ENCODE measurements at places on chromosomes 7 and 10.

- DNase-seq = no peak
Measured at GRCh38 chr10:35517431-35518181, 87.5 kb upstream of the GJD4 start.

DNA sequence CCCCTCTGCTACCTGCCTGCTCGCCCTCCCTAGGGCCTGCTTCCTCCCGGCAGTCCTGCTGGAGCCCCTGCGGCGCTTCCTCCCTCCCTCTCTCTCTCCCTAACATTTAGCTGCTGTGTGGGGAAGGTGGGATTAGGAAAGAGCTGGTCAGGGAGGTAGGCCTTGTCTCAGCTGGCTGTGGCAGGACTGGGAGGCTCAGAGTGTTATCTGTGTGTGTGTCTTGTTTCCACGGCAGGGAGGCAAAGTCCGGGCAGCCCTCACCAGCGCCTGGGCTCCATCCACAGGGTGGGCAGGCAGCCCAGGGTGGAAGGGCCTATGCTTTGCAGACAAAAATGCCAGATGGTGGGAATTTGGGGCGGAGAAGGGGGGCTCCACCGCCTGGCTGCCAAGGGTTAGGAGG, 105.7 kb downstream of the RPS24 start:
- DNase-seq = no peak

GRCh38 chr7:47358357-47358756, 223.6 kb downstream of the TNS3 start:
- DNase-seq = no peak

GRCh38 chr7:132422502-132423111, 153.7 kb downstream of the PLXNA4 start:
- DNase-seq = no peak

- no peak for DNase-seq
Measured at GRCh38 chr7:8134089-8134733, 127.8 kb downstream of the ICA1 start.

GRCh38 chr10:73246322-73246645, 771 bp downstream of the DNAJC9 start:
- no peak for DNase-seq

- DNase-seq = no peak
Measured at GRCh38 chr10:3002304-3002703, 65.0 kb upstream of the PFKP start.

DNA sequence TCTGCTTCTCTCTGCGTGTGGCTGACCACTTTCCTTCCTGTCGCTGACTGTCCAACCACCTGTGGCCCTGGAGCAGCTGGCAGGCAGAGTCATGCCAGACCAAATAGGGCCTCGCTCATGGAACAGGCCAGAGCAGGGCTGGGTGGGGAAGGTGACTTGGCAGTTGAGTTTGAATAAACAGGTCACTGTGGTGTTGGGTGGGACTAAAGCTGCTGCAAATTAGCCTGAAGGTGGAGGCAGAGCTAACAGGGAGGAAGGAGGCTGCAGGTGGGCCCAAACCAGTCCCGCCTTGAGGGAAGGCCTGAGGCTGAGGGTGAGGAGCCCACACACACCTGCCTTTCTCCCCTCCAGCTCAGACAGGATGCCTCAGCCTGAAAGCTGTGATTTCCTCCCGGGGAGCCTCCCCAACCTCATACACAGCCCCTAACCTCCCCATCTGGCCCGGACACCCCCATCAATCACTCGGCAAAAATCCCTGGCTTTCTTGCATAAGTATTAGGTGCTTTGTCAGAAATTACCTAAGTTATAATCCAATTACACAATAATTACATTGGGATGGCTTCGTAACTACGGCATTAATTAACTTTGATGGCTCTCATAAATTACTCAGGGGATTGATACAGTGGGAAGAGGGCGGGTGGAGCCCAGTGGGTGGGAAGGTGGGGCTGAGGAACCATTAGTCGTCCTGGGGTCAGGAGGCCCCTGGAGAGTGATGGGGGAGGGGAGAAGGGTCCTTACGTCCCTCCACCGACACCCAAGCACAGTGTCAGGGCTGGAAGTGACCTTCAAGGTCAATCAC, 97.7 kb upstream of the PCBD1 start:
- DNase-seq = no peak

DNA sequence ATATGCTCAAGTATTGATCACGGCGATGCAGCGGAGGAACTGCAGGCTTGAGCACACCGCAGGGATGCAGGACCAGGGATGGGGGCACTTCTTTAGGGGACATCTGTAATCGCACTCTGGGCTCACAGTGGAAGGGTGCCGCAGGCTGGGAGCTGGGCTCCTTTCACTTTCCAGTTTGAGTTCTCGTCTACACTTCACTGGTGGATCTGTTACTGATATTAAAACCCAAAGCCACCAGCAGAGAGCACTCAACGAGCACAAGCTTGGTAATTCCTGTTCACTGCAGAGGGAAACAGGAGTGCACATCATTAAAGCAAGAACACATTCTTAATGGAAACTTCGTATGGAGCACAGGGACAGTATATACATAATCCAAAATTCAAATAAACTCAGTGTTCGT, 91.3 kb downstream of the PARD3 start:
- DNase-seq = no peak

DNA sequence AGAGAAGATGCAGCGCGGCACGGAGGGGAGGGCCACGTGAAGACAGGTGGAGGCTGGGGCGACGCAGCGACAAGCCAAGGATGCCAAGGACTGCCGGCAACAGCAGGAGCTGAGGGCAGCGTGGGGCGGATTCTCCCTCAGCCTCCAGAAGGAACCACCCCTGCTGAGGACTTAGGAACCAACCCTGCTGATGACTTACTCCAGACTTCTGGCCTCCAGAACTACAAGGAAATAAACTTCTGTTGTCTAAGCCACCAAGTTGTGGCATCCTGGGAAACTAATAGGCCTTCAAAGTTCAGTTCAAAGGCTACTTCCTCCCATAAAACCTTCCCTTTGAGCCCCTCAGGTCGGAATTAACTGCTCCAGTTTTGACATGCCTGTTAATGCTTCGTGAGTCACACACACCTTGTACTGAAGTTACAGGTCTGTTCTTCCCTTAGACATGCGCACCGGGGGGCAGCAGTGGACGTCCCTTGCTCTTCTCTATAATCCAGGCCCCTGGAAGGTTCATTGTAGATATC, 88.4 kb upstream of the RHEB start:
- DNase-seq = no peak

DNA sequence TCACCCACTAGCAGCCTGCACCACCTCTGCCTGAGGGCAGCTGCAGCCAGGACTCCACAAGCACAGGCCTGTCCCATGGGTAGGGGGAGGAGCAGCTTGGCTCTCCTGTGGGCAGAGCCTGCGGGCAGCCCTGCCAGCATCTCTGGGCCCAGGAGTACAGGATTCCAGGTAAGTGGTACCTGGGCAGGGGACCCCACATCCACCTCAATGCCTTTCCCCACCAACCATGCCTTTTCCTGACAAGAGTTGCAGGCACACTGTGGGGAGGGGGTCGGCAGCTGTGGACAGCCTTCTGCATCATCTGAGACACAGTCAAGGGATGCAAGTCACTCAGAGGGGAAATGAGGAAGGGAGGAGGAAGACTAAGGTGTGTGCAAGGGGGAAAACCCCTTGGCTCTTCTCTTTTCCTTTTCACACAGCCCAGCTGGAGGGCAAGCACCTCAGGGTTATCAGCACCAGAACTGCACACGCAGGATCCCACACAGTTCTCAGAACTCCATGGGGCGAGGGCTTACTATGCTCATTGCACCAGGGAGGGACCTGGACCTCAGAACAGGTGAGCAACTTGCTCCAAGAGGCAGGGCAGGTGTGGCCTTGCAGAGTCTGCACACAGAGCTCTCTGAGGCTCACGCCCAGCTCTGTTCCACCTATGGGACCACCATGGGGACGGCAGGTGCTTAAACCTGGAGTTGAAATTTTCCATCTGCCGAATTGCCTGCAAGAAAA, 16.5 kb upstream of the ANTXRL start:
- no peak for DNase-seq

DNA sequence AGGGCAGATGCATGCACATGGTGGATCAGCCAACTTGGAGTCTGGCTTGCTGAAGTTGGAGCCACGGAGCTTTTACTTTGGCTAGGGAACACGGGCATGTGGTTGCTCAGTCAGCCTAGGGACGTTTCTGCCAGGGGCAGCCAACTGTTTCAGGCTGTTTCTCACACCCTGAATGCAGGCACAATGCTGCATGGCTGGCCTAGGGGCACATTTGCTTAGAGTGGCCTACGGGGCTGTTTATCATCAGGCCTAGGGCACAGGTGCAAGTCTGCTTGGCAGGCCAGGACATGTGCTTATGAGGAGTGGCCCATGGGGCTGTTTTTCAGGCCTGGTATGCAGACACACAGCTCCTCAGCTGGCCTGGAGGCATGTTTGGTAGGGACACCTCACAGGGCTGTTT, 107.4 kb downstream of the GSAP start:
- no peak for DNase-seq

GRCh38 chr10:118802126-118802793, 47.5 kb upstream of the CACUL1 start:
- DNase-seq = no peak

DNA sequence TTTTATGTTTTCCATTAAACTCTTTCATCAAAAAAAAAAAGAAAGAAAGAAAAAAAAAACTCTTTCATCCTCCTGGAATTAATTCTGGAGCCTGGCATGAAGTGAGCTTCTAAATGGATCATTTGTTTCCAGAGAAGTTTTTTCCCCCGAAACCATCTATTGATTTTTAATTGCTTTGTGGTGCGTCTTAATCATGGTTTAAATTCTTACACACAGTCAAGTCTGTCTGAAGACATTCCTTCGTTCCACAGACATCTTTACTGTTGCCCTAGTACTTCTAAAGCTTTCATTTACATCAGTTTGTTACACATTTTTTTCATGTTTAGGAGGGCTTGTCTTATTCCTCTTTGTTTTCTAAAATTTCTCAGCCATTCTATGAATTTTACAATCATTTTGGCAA, 493.4 kb upstream of the FOXK1 start:
- DNase-seq = no peak

DNA sequence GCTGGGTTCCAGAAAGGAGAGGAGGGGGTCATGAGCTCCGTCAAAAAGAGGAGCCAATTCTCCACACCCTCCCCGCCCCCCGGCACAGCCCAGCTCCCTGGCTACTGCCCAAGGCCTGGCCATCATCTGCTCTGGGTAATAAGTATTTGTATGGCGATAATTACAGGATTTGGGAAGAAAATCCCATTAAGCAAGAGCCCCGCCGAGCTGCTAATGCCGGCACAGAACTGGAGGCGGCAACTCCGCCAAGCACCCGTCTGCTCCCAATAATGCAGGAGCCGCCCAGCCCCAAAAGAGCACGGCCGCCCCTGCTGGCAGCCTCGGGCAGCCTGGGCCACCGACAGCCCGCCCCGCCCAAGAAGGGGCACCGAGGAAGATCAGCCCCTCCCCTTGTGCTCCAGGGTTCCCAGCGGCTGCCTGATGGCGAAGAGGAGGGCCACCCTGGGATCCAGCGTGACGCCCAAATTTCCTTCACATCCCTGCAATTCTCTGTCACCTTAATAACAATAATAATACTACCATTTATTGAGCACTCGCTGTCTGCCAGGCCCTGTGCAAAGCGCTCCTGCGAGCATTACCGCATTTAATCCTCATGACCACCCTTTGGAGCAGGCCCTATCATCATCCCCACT, 5.9 kb downstream of the SLIT1 start:
- DNase-seq = no peak

GRCh38 chr7:84823530-84823929, 363.3 kb downstream of the SEMA3D start:
- DNase-seq = no peak

DNA sequence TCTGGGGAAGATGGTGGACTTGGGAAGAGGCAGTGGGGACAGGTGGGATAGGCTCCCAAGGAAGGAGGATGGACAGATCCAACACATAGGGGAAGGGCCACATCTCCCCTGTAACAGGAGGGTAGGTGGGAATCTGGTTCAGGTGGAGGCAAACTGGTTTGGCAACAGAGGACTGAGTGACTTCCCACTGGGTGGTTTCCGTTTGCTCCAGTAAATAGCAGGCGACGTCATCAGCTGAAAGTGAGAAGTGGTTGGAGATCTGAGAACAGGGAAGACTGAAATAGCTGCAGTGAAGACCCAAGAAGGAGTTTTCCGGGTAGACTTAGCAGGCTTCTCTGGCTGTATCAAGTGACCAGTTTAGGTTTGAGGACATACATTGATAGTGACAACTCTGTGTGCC, 504.4 kb downstream of the GALNT17 start:
- no peak for DNase-seq

GRCh38 chr7:147432079-147432478, 1158.5 kb upstream of the C7orf33 start:
- no peak for DNase-seq

DNA sequence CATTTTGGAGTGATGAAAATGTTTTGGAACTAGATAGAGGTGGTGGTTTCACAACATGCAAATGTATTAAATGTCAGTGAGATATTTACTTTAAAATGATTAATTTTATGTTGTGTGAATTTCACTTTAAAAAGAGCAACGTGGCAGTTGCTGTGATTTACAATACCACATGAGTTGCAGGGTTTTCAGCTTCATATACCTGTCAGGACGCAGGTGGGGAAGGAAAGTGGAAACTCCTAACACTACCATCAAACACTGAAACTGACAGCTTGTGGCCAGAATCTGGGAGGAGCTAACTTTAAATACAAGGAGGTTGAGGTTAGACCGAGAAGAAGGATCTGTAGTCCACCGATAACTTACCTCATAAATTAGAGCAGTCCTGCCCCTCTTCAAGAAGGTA, 168.9 kb upstream of the TMEM72 start:
- DNase-seq = no peak

- peak; percentile 37 for DNase-seq
Measured at GRCh38 chr7:43764039-43764761, 5.7 kb downstream of the BLVRA start.

- no peak for DNase-seq
Measured at GRCh38 chr10:83199374-83199773, 939.9 kb upstream of the GHITM start.

- DNase-seq = no peak
Measured at GRCh38 chr7:142603870-142604448, 145.3 kb upstream of the PRSS1 start.

GRCh38 chr7:107186240-107186639, 17.4 kb downstream of the HBP1 start:
- DNase-seq = no peak

- no peak for DNase-seq
Measured at GRCh38 chr7:44387389-44387788, 62.0 kb upstream of the CAMK2B start.

DNA sequence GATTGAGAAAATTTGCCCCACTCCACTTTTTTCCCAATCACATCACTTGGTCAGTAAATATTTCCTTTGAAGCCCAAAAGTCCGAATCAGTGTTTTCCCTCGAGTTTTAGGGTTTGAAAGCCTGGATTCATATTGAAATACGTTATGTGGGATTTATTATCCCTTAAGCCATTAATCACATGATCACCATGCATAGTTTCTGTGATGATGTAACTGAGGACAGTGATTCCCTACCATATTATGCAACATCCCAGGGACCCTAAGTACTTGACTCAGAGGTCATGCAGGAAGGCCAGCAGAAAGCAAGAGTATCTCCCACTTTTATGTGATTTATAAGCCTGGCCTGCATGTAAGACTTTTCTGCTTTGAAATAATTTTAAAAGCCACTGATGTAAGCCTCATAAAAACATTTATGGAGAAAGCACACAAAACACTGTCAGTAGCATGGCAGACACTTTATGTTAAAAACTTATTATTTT, 630.6 kb upstream of the ZWINT start:
- no peak for DNase-seq

Data from stimulated activated CD4-positive, alpha-beta T cell treated with anti-CD3 and anti-CD28 coated beads, Interleukin-15, amount 100 ng/mL, for 1 hour (primary cell).